Stimulated activated CD4-positive, alpha-beta T cell treated with anti-CD3 and anti-CD28 coated beads, TNF-alpha, amount 100 ng/mL, for 1 hour (primary cell): ENCODE measurements at places on chromosomes 7 and 10.
A peak's percentile ranks its signal among the peaks of the same experiment; 100 is the strongest.

- DNase-seq: no peak
Observed at GRCh38 chr7:44757739-44758138, 9.1 kb downstream of the ZMIZ2 start.

DNA sequence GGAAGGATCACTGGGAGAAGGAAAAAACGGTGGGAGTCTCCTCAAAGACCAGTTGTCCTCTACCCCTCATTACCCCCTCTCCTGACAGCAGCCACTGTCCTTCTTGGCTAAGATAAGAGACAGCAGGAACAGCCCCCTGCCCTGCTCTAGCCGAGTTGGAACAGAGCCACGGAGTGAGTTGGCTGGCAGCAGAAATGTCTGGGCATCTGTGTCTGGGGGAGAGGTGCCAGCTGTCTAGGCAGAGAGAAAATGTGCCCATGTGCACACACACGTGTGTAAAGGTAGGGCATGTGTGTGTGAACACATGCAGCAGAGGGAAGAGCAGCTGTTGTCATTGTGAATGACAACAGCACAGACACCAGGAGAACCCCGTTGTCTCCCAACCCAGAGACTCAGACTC is 9.4 kb upstream of the HILPDA start:
- DNase-seq: no peak

DNA sequence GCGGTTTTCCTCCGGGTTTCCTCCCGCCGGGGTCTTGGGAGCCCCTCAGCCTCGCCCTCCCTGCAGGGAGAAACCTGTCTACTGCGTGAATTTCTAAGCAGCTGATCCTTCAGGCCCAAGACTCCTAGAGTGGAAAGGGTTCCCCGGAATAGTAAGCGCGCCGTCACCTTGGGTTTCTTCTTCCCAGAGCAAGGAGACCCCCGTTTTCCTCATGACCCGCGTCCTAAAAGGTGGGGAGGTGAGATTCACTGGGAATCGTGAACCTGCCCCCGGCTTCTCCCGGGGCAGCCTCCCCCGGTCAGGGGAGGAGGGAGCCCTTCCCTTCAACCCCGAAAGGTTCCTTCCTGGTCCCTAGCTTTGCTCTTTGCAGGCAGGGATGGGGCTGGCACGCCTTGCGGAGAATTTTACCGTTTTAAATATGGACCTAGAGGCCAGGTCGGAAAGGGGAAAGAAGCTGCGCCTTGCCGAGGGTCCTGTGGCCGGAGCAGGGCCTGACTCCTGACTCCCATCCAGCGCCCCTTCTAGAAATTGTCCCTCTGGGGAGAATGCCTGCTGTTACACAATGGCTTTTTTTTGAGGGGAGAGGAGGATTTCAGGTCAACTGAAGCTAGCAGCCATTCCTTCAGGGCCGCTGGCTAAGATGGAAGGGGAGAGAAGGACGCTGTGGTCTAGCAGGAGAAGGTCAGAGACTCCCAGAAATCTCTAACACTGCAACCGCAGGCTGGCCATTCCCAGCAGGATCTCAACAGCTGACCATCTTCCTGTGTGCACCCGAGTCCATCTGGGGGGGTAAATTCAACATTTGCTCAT is 11.6 kb upstream of the MNX1 start:
- no peak for DNase-seq

DNA sequence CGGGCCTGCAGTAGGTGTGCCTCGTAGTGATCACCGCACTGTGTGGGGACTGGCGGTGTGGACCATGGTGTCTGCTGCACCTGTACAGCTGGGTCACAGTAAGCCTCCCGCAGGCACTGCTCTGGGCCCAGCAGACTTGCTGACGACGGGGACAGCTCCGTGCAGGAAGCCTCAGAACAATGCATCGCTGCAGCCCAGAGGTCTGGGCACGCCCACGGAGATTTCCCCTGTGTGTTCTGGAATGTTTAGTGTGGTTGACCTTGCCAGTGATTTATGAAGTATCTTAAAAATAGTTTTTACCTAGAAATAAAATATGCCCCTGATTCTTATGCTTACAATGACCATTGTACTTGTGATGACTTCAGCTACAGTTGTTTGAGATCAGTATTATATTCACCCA is 59.1 kb upstream of the ZNF32 start:
- DNase-seq: no peak

- DNase-seq: no peak
Observed at GRCh38 chr10:77163670-77164348, 473.8 kb downstream of the KCNMA1 start.

DNA sequence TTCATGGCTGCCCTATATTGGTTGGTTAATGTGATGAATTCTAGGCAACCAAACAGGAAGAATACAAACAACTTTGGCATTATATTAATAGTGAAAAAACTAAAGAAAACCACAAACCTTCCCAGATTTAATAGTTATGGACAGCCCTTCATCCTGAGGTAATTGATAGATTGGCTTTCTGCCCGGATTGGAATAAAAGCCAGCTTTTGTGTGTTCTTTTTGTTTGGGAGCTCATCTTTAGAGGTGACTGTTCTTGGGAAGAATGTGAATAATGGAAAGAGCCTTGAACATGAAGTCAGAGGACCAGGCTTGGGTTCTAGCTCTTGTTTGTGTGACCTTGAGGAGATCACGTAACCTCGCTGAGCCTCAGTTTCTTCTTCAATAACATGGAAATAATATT is 92.3 kb downstream of the VTI1A start:
- no peak for DNase-seq

DNA sequence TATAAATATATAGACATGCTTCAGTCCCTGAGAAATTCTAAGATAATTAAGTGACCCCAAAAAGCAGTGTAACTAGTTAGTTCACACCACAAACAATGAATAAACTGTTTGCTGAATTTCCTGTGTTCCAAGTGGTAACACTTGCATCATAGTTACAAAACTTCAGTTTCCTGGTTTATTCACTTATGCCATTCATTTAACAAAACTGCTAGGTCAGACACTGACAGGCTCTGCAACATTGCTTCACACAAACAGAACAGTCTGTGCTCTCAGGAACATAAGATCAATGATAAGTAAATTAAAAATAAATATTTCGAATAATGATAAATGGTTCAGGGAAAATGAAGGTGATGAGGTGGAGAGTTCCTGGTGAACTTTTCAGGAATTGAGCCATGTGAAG is 133.3 kb upstream of the NAMPT start:
- DNase-seq: no peak

DNA sequence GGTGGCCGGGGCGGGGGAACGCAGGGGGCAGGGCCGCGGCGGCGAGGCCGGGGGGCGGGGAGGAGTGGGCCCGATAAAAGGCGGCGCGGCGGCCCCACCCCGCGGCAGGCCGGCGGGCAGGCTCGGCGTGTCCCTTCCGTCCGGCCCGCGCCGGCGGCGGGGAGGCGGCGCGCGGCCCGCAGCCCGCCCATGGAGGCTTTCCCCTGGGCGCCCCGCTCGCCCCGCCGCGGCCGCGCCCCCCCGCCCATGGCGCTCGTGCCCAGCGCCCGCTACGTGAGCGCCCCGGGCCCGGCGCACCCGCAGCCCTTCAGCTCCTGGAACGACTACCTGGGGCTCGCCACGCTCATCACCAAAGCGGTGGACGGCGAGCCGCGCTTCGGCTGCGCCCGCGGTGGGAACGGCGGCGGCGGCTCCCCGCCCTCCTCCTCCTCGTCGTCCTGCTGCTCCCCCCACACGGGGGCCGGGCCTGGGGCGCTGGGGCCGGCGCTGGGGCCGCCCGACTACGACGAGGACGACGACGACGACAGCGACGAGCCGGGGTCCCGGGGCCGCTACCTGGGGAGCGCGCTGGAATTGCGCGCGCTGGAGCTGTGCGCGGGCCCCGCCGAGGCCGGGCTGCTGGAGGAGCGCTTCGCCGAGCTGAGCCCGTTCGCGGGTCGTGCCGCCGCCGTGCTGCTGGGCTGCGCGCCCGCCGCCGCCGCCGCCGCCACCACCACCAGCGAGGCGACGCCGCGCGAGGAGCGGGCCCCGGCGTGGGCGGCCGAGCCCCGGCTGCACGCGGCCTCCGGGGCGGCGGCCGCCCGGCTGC is at the start of gene NANOS1:
TSS of gene NANOS1 (plus strand) at position 102 of the 808 bp plus-strand sequence. CDS start at position 190, 88 bp downstream.
- peak; percentile 18 for DNase-seq

DNA sequence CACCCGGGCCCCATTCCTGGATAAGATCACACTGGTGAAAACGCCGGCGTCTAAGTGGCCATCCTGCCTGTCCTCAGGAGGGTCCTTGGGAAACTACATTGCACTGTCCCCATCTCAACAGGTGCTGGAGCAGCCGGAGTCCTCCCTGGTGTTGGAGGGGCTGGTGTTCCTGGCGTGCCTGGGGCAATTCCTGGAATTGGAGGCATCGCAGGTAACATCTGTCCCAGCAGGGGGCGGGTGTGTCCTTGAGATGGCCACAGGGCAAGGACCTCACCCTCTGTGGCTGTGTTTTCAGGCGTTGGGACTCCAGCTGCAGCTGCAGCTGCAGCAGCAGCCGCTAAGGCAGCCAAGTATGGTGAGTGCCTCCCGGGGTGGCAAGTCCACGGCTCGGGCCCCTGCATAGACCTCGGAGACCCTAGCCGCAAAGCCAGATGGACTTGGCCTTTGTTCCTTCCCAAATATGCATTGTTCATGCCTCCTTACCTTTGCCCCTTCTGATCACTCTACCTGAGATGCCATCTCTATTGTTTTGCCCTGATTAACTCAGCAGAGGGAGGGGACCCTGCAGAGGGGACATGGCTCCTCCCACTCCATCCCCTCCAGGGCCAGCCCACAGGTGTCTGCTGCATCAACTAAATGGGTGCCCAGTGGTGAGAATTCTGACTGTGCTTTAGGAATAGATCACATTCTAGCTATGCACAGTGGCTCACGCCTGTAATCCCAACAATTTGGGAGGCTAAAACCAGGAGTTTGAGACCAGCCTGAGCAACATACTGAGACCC is 23.8 kb downstream of the ELN start:
- no peak for DNase-seq

DNA sequence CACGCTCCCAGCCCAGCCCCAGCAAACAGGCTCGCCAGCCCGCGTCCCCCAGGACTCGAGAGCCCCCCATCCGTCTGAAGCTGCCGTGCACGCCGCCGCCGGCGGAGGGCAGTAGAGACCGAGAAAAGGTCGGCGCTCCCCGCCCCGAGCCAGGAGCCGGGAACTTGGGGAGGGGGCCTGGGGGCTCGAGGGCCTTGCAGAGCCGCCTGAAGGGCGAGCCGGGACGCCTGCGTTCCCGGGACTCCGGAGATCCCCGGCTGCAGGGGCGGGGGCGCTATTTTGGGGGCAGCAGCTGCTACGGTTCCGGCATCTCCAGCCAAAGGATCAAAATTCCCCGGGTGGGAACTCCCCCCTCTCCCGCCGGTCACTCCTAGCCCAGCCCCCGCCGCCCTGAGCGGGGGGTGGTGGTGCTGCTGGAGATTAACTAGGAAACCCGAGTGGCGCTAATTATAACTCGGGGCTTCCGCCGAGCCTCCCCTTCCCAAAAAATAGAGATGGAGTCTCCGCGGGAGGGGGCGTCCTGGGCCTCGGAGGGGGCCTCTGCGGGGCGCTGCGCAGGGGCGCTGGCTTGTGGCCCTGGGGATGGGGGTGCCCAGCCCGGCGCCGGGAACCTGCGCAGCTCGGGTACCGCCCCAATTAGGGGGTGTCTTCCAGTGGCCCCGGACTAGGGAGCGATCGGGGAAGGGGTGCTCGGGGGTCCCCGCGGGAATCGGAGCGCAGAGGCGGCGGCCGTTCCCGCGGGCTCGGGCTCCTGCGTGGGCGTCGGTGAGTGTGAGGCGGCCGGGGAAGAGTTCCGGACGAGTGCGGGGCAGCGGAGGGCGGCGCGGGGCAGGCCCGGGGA is 608 bp downstream of the ACHE start:
- DNase-seq: no peak
